ENCODE measurements at places on chromosomes 12 and 14.

DNA sequence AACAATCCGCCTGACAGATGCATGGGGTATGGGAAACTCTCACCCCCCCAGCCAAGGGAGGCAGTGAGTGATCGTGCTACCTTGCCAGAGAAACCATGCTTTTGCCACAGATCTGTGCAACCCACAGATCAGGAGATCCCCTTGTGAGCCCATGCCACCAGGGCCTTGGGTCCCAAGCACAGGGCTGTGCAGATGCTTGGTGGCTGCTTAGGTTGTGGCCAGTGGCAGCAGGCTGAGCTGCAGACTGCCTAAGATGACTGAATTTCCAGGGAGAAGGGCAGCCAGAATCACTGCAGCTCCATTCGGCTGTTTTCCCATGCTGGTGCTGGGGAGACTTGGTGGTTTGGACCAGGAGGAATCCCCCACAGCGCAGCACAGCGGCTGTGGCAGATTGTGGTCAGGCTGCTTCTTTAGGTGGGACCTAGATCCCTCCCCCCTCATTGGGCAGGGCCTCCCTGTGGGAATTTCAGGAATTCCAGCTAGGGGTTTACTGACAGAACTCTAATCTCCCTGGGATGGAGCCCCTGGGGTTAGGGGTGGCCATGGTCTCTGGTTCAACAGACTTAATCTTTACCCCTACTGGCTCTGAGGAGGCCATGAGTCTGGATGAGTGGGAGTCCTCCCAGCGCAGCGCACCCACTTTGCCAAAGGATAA lies 264.6 kb upstream of the DAAM1 start:
- DNase-seq, result no peak

DNA sequence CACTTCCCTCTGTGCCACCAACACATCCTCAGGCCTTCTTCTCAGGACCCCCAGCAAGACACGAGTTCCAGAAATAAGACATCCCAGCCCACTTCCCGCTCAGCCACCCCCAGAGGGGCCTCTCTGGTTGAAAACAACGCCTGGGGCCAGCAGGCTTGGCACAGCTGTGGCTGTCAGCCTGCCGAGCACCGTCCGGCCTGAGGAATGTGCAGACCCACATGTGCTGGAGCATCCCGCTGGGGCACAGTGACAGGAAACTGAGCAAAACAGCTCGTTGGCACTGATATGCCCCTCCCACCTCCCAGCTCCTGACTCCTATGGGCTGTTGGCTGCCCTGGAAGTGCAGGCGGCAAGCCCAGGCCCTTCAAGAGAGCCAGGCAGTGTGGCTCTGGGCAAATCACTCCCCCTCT lies 1.4 kb downstream of the SYNE3 start:
- no peak for DNase-seq

DNA sequence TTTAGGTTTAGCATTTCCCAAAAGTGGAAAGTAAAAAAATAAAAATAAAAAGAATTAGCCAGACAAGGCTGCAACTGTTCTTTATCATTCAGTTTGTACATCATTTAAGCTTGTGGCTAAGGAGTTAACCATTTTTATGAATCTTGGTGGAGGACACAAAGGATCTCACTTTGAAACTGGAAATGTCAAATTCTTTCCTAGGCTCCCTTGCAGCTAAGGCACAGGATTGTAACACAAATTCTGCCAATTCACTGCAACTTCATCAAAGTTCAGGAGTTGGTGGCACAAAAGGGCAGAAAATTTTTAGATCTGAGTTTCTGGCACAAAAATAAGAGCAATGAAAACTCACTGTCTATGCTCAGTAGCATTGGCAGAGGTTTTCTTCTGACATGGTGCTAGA lies 211.2 kb upstream of the SYT10 start:
- no peak for DNase-seq

DNA sequence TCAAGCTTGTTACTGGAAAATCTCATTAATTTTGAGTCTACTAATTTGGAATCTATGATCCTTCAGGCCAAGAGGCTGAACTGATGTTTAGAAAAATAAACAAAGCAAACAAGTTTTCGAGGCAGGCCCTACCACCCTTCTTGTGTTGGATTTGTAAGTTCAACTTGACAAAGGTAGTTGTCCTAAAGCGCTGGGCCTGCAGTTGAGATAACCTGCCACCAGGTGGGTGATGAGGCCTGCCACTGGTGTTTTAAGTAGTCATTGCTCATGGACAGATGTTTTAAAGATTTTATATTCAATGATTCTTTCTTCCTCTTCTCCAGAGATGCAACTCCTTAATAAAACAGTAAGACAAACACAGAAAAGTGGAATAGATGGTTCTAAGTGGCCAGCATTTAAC lies 19.4 kb downstream of the ACVRL1 start:
- no peak for DNase-seq

DNA sequence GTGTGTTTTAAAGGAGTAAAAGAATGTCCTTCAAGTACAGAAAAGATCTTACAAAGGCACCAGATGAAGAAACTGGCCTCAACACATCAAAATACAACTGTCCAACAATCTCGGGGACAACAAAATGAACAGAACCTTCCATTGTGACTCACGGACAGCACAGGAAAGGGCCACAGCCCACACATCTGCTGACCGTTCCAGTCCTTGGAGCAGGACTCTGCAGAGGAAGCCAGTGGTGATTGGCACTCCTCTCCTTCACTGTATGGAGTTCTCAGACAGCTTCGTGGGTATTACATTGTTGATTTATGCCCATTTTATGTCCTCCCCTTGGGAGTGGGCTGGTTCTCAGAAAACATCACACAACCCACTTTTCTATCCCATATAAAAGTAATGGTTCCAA lies 32.5 kb upstream of the TC2N start:
- DNase-seq, result no peak

- DNase-seq, result no peak
These were observed 36.8 kb downstream of the VDR start for GRCh38 chr12:47868041-47868440.

GRCh38 chr12:61956545-61956944 lies 303.7 kb upstream of the USP15 start:
- DNase-seq, result no peak

GRCh38 chr14:49594347-49595091 lies 4.2 kb upstream of the LRR1 start:
- no peak for DNase-seq

DNA sequence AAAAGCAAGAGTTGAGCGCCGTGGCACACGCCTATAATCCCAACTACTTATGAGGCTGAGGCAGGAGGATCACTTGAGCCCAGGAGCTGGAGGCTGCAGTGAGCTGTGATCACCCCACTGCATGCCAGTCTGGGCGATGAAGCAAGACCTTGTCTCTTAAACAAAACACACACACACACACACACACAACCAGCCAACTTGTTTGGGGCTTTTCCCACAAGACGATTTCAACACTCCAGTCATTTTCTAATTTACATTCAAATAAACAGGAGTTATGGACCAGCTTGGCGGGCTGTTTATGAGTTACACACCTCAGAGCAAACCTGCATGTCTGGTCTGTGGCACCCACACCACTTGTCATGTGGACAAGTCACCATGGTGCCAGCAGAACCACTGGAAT lies 6.7 kb downstream of the GLTP start:
- DNase-seq, result no peak

- no peak for DNase-seq
These were observed 183.4 kb upstream of the GZMB start for GRCh38 chr14:24817212-24818057.

- DNase-seq, result no peak
These were observed 2.6 kb upstream of the ANKLE2 start for GRCh38 chr12:132764231-132764630.

DNA sequence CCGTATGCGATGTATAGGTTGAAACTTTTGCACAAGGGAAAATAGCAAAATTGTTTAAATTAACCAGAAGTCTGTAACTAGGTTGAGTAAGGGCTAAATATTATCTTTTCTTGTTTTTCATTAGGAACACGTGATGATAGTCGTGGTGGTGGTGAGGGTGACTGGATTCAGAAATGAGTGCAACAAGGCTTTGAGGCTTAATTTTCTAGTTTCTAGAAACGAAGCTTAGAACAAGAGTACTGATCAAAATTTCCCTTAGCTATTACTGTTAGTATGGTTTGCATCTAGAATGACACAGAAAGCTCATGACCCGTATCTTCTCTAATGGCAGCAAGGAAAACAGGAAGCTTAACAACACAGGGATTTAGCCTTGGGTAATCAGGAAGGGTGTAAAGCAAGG lies 7.0 kb downstream of the SLIRP start:
- no peak for DNase-seq
